ENCODE measurements at places on chromosomes 12 and 14.

- DNase-seq, result no peak
Measured at GRCh38 chr12:5904969-5905368, 40.1 kb downstream of the ANO2 start.

DNA sequence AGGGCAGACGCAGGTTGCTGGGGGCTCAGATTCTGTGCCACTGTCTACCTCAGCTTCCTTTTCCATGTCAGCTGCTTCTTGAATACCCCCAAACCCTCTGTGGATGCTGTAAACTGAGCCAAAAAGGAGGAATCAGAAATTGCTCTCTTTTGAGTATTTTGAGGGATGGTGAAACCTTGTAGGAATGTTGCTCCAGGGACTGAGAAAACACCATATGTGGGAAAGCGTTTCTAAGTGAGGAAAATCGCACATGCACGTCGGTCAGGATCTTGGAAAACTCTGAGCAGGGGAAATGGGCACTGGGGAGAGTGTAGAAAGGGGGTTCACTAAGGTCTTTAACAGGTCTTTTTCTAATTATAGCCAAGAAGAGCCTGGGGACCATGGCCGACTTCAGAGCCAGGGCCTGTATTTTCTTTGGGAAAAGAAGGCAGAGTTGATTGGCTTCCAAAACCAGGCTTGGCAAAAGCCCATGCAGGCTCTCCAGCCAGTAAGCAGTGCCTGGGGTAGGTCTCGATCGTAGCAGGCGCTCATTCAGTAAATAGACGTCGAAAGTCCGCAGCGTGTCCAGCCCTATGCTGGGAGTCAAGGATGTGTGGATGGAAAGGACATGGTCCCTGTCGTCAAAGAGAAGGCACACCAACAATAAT, 58.0 kb downstream of the NTF3 start:
- DNase-seq, result no peak

DNA sequence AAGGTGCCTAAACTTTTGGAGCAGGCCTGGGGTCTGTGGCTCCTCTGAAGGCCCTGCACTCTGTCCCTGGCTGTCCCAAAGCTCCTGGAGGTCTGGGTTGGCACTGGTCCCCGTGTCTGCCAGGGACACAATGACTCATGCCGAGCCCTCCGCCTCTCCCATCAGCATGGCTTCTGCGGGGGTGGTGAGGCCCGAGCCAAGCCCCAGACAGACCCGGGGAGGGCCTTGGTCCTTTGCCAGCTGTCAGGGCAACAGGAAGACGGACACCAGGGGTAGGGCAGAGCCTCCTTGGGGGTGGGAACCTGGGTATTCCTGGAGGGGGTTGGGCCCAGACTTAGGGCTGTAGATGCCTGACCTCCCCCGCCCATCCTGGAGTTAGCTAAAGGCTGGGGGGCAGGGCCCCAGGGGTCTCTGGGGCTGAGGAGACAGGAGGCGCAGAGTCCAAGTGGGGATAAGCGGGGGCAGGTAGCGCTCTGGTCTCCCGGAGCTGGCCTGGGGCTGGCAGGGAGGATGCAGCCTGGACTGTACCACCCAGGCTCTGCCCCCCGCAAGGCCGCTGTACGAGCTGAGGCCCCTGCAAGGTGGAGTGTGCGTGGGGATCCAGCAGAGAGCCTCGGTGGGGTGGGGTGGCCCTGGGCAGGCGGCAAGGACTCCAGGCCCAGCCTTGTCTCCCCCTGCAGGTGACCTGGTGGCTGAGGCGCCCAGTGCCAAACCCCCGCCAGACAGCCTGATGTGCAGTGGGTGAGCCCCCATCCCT, 16.4 kb upstream of the PUS1 start:
- no peak for DNase-seq

DNA sequence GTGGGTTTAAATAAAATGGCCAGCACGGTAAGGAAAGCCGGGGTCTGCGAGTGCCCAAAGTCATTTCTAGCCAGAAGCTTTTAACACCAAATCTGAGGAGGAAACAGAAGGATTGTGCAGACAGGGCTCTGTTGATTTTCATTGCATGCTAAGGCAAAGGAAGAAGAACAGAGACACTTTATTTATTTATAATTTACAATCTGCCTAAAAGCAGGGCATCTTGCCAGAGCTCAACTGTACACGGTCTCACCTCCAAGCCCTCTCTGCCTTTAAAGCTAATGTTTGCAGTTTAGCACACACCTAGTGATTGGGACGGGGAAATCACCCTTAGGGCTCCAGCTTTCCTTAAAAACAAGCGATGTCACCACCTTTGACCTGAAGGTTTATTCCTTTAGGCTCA, 4.0 kb downstream of the KCNA5 start:
- no peak for DNase-seq

GRCh38 chr14:50040401-50040775, 76.0 kb downstream of the VCPKMT start:
- no peak for DNase-seq

DNA sequence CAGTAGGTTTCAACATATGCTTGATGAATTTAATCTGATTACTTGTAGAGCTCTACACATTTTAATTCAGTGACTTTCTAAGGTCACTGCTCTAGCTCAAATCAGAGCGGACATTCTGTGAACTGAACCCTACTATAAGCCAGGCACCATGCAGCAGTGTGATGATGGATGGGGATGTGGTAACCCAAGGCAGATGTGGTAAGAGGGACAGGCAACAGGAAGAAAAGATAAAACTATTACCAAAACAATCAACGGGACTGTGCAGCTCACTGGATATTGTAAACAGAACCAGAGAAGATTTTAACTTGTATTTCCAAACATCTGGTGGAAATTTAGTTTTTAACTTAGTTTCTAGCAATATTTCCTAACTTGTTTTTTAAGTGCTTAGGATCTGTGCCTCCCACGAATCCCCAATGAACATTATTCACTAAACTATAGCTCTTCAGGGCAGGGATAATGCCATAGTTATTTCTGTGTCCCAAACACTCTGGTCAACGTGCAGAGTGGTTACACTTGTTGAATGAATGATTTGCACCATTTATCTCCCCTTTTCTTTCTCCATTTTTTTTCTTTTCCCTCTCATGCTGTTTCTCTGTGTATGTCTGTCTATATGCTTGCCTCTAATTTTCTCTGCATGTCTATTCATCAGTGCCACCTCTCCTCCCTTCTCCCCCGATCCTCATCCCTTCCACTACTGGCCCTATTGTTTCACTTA, 3.0 kb downstream of the ERO1A start:
- no peak for DNase-seq

- no peak for DNase-seq
Measured at GRCh38 chr14:69055999-69056788, 77.1 kb upstream of the ACTN1 start.

DNA sequence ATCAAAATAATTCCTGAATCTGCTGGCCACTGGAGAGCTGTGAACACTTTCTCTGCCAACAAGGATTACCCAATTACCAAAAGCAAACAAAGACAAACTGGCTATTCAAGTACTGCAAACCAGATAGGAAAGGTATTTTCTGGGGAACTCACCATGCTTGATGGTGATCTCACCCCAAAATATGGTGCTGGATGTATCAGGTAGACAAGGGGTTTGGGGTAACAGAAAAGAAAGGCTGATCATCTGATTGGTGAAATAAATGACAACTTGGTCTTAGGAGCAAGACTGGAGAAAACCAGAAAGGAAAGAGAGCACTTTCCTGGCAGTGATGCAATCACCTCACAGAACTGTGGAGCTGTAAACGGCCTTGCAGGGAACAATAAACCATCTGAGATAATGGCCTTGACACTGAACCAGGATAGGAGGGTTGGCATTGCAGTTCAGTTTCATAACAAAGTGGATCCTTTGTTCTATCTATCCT, 31.0 kb upstream of the NPFF start:
- no peak for DNase-seq

- no peak for DNase-seq
Measured at GRCh38 chr12:21797539-21797938, 23.0 kb upstream of the KCNJ8 start.

DNA sequence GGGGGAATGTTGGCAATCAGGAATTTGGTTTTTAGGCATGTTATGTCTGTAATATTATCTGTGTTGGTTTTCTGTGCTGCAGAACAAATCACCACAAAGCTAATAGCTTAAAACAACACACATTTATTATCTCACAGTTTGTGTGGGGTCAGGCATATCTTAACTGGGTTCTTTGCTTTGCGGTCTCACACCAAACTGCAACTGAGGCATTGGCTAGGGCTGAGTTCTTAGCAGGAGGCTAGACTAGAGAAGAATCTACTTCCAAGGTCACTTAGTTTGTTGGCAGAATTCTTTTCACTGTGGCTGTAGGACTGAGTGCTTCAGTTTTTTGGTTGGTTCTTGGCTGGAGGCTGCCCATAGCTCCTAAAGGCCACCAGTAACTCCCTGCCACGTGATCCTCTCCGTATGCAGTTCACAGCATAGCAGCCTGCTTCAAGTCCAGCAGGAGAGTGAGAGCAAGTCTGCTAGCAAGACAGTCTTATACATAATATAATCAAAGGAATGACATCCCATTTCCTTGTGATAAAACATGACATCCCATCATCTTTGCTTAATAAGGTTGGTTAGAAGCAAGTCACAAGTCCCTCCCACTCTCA, 21.6 kb downstream of the ATF1 start:
- DNase-seq, result no peak

DNA sequence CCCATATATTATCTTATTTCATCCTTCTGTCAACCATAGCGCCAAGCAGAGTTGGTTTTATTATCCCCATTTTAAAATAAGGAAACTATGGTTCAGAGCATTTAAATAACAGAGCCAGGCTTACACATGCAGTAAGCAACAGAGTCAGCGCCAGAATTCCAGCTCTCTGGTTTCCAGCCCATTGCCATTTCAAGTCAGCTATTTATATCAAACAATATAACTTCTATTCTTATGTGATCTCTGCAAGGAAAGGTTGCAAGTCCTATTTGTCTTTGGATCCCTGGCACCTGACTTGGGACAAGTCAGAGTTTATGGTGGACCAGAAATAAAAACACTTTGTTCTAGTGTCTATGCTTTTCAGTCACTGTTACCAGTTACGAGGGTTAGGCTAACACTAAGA, 174.1 kb upstream of the EEA1 start:
- DNase-seq, result no peak

DNA sequence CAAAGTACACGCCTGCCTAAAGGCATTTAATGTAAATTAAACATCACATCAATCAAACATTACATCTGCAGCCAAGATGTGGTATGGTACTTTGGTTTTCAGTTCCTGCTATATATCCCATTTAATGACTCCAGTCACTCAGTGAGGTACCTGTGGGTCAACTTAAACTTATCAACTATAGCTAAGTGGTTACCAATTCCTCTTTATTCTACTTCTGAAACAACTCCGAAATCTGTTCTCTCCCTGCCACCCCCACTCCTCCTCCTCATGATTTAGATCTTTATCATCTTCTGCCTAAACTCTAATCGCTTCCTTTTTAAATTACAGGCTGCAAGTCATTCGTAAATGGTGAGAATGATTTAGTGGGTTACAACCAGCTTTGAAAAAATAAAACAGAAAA, 57.9 kb downstream of the BCL2L14 start:
- no peak for DNase-seq

DNA sequence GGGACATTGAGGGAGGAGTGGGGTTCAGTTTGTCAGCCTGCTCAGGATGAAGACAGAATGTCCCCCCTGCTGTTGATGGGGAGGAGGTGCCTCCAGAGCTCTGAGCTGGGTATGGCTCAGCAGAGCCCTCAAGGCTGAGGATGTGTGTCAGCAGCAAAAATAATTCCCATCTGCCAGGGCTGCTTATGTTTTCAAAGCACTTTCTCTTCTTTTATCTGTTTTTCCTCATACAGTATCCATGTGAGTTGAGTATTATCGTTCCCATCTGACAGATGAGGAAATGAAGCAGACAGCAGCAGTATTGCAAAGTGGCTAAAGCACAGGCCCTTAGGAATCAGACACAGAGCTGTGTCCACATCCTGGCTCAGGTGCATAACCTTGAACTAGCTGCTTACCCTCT, 94.1 kb downstream of the SLC8A3 start:
- no peak for DNase-seq

DNA sequence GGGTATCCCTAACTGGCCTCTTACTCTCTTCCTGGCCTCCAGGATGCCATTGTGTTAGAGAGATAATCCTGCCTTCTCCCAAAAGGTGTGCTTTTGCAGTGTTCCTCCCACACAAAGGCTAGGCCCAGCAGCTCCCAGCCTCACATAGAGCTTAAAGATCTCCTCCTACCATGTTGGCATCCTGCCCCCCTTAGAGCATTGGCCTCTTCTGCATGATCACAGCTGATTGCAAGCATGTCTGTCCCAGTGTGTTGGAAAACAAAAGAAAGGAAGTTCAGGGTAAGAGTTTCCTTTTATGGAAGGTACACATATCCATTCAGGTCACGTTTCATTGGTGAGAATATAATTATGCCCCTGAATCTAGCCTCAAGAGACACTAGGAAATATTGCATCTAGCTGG, 405.4 kb downstream of the TMTC2 start:
- no peak for DNase-seq
